Aorta (tissue), 5 donors: ENCODE measurements at places on chromosomes 6 and 20.

GRCh38 chr6:15433511-15433861 is 187.6 kb downstream of the JARID2 start:
- no peak for DNase-seq

- DNase-seq: peak; percentile 84
Observed at GRCh38 chr6:164108869-164109769, 694.6 kb downstream of the QKI start.

GRCh38 chr6:80792151-80792550 is 685.7 kb downstream of the BCKDHB start:
- DNase-seq: no peak

GRCh38 chr20:64055893-64056638 is 6.6 kb upstream of the SOX18 start:
- no peak for DNase-seq

GRCh38 chr6:111829581-111829980 is 43.7 kb downstream of the FYN start:
- DNase-seq: no peak

DNA sequence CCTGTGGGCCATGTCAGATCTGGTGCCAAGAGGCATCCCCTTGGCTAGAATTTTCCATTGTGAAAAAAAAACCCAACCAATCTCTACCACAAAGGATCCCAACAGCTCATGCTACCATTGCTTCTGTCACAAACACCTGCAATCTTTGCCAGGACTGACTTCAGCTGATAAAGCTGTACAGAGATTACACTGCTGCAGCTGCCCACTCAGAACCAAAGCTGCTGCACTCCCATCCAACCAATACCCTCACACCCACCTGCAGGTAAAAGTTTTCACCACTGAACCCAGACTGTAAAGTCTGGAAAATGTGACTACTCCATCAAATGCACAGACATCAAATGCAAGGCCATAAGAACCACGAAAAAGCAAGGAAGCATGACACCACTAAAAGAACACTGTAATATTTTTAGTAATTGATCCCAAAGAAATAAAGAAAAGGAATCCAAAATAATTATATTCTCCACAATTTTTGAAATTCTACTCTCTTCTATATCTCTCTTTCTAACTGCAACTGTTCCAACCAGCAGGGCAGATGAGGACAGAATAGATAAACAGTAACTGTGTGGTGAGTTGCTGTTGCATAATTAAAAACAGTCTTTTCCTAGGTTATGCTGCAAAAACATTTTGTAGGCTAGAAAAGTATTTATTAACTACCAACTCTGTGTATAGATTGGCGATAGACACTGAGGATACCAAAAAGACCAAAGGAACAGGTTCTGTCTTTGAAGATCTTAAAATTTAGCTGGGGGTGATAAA is 128.0 kb upstream of the MCHR2 start:
- no peak for DNase-seq

DNA sequence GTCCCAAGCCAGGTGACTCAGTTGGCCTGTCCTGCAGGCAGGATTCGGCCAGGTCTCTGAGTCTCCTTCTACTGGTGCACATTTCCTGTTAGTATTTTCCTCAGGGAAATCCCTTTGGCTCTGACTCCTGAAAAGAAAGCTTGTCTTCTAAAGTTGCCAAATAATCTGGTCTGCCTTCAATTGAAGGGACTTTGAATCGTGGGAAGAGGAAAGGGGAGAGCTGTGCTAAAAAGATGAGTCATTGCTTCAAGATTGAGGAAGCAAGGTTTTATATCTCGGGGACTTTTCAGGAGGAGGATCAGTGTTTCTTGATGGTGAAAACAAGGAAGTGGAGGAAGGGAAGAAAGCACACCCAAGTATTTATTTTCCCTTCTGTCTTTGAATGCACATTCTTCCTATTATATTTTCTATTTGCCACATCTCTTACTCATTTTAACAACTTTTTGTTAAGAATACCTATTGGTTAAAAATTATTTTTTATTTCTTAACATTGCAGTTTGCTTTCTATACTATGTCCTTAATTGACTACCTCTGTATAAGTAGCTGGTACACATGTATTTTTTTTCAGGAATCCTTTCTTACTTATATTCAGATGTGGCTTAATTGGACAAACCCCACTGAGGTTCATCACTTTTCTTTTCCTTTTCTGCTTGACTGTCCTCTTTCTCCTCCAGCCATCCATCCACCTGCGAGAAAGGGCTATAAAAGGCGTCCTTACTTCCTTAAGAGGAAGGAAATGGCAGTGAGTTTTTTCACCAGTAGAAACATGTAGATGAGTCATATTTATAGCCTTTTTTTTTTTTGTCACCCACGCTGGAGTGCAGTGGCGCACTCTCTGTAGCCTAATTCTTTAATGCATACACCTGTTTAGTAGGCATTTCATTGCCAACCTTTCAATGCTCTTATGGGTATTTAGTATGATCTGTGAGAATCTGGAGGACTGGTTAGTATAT is 15.0 kb upstream of the IFNGR1 start:
- DNase-seq: no peak

- no peak for DNase-seq
Observed at GRCh38 chr6:20367743-20368485, 33.8 kb upstream of the E2F3 start.

GRCh38 chr20:5766085-5766764 is 16.0 kb downstream of the SHLD1 start:
- DNase-seq: no peak

- DNase-seq: no peak
Observed at GRCh38 chr6:136038531-136038930, 187.0 kb downstream of the PDE7B start.

DNA sequence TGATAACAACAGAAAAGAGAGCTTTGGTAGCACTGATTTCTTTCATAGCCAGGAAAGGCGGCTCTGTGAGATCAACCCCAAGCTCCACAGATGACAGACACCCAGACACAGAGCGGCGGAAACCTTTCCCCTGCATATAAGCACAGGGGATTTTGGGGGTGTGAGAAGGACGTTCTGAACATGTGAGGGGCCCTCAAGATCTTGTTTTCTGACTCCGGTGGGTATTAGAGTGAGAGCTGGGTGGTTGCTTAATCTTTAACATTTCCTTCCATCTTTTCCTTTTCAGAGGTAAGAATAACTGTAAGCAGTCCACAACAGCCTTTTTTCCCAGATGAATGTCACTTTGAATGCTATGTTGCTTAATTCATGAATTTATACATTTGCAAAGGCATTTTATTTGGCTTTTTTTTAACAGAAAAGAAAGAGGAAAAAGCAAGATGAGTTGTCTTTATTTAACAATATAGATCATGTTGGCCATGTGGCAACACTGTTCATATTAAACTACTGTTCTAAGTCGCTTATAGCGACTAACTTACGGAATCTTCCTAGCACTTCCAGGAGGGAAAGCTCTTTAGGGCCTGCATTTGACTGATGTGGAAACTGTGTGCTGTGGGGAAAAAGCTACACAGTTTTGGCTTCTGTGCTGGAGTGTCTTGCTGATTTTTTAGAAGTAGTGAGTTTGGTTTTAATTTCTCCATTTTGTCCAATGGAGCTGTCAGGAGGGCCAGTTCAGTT is 80.5 kb upstream of the NAA20 start:
- no peak for DNase-seq

DNA sequence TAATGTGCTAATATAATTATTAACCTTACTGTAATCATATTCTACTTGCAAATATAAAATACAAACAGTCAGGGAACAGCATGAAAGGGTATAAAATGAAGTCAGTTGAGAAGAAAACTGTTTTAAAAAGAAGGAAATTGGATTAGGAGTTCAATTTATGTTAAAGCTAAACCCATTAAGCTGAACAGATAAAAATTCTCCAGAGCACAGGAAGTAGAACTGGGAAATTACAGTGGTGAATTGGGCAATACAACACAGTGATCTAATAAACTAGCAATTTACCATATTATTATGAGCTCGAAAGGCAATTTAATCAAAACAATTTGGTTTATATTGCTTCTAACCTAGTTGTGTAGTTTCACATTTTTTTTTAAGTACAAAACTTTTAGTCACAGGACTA is 407.4 kb upstream of the RGS17 start:
- DNase-seq: no peak

GRCh38 chr20:1702855-1703254 is 45.3 kb upstream of the SIRPG start:
- no peak for DNase-seq

GRCh38 chr6:169254456-169255316 is 1.0 kb upstream of the THBS2 start:
- peak; percentile 63 for DNase-seq

DNA sequence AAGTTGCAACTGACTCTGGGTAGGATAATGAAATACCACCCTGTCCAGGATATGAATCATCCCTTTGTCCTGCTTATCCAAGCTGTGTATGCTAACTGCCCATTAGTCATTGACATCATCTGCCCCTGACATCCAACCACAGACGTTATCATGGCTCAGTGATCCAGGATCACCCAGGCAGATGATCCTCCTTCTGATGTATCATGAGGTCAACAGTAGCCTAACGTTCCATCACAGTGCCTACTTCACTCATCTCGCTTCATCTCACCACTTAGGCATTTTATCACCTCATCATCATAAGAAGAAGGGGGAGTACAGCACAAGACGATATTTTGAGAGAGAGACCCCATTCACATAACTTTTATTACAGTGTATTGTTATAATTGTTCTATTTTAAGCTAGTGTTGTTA is 13.4 kb upstream of the BTN3A2 start:
- no peak for DNase-seq

DNA sequence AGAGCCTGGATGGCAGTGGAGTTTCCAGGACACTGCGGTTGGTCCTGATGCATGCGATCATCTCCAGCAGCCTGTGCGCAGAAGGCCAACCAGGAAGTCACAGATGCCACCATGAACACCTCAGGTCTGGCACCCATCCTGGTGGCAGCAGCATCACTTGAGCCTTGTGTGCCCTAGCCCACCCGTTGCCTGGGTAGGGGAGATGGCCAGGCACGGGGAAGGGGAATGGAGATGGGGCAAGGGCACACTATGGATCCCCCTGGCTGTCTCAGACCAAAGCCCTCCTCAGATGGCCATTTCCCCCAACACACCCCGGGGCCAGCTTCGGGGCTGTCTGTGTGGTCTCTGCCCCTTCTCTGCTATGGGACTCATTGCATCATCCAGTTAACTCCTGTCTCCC is 58.3 kb downstream of the GNAS-AS1 start:
- no peak for DNase-seq

- no peak for DNase-seq
Observed at GRCh38 chr6:155894758-155895157, 439.1 kb upstream of the NOX3 start.

DNA sequence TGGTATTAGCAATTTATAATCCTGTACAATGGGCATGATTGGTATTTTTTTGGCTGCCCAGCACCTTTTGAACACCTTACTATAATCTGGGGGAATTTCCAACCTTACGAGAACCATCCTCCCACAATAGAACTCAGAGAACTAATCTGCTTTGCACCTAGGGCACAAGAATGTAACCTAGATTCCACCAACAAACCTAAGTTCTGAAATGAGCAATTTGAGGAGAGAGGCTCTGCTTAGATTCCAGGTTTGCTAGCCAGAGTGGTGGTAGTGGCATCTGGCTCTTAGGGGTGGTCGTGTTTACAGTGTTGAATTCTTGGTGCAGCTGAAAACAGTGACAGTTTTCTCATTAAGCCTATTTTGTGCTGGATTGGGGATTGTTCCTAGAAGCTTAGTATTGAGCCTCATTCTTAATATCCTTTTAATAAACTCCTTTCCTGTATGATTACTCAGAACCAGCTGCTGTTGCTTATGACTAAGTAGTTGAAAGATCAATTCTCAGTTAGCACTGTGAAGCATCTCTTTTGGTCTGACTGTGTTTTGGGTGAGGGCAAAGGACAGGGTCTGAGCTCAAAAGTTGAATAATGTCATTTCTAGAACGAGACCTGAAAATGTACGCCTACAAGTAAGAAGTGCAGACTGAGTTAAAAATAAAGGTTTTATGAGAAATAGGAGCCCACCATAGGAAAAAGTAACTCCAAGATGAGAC is 385.6 kb downstream of the CDKAL1 start:
- DNase-seq: no peak

DNA sequence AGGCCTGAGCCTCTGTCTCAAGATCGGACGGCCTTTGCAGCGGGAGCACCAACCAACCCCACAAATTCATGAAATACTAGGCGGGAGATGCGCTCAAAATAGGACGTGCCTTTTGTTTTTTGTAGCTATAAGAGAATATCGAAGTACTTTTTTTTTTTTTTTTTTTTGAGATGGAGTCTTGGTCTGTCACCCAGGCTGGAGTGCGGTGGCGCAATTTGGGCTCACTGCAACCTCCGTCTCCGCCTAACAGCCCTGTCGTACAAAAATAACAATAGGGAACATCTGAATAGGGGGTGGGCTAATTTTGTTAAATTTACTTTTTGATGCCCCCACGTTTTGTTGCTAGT is 5.9 kb upstream of the TUBB2A start:
- DNase-seq: no peak

DNA sequence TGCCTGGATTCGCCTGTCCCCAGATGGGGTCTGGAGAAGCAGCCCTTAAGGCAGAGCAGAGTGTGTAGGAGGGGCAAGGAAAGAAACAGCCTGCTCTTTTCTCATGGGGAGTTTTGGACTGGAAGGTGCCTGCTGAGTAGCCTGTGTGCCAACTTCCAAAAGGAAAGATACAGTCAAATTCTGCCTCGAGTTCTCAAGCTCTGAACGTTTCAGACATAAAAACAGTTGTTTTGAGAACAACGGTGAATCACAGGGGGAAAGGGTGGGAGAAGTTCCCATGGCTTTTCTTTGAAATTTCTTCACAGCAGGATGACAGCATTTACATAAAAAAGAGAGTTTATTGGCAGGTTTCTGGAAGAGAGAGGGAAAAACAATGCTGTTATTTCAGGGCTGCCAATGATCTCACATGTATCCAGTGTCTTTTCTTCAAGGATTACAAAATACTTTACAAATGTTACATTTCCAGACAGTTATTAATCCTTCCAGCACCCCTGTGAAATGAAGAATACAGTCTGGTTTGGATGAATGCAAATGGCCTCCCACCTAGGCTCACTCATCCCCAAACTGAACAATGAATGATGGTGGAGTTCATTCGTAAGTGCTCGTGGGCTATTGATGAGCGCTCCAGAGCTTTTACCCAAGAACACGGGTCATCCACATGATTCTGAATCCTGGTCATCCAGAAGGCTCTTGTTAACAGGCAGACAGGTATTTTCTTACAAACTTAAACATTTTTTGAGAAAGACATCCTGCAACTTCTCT is 33.8 kb upstream of the ECI2 start:
- no peak for DNase-seq

DNA sequence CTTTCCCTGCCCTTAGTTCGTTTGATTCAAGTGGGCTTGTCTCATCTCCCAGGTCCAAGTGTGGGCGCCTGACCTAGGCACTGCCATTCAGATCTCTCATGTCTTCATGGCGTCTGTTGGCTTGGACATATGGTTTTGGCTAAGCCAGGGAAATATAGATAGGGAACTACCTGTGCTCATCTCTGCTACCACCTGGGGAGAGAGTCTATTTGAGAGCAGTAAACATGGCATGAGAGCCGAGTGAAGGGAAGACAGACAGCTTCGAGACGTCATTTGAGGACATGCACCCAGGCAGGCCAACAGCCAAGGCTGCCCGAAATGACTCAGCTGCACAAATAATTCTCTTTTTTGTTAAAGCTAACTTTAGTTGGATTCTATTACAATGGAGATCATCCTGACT is 370.7 kb upstream of the AGPAT4 start:
- DNase-seq: no peak
